RCC 7860 (cell line): ENCODE measurements at places on chromosomes 13 and 19.
A peak's percentile ranks its signal among the peaks of the same experiment; 100 is the strongest.

- DNase-seq, result no peak
These were observed 2.0 kb downstream of the FBL start for GRCh38 chr19:39843919-39844793.

DNA sequence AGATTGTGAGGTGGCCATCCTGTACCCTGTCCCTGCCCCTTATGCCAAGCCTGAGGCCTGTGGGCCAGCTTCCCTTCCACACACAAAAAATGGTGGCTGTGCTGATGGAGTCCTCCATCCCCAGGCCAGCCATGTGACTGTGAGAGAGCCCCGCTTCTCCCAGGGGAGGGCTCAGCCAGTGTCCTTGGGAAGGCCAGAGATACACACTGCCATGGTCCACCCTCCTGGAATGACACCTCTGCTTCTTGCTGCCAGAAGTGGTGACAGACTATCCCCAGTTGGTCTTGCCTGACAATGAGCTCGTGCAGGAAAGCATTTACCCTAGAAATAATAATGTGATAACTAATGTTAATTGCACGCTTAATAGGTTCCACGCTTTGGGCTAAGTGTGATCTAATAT is 38.0 kb downstream of the FAM124A start:
- no peak for DNase-seq

DNA sequence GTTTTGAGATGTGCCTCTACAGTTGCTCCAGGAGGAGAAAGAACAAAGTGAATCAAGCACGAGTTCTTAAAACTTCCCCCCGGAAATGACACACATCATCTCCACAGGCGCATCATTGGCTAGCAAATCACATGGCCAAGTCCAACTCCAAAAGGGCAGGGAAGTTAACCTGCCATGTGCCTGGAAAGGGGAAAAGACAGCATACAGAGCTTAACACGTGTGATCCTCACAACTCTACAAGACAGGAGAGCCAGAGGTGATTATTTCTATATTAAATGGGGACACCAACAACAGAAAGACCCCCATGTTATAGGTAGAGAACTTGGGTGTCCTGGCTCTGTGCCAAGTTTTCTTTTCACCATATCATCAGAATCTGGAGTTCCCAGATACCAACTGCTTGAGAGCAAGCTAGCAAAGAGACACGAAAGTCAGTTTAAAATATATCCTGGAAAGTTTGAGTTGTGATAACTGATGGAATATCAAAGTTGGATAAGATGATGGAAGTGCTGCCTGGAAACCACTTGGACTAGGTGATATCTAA is 871.1 kb downstream of the UQCRFS1 start:
- DNase-seq, result no peak

GRCh38 chr13:29943686-29944085 is 93.3 kb upstream of the UBL3 start:
- no peak for DNase-seq

DNA sequence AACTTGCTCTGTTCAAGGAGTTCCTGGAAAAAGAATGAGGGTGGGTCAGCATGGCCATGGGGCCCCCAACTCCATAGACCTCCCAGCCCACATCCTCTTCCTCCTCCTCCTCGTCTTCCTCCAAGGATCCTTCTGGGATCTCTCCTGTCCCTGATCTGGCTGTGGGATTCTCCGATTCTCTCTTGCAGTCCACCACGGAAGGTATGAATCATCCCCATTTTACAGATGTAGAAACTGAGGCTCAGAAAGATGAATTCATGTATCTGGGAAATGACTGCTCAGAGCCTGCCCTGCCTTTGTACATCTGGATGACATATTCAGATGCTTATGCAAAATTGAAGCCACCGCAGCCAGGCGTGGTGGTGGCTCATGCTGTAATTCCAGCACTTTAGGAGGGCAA is 2.2 kb upstream of the KANK2 start:
- no peak for DNase-seq

- DNase-seq, result no peak
These were observed 382.8 kb upstream of the ZNF507 start for GRCh38 chr19:31962561-31962996.

GRCh38 chr19:11797491-11797890 is 832 bp upstream of the ZNF491 start:
- DNase-seq, result peak; percentile 78

DNA sequence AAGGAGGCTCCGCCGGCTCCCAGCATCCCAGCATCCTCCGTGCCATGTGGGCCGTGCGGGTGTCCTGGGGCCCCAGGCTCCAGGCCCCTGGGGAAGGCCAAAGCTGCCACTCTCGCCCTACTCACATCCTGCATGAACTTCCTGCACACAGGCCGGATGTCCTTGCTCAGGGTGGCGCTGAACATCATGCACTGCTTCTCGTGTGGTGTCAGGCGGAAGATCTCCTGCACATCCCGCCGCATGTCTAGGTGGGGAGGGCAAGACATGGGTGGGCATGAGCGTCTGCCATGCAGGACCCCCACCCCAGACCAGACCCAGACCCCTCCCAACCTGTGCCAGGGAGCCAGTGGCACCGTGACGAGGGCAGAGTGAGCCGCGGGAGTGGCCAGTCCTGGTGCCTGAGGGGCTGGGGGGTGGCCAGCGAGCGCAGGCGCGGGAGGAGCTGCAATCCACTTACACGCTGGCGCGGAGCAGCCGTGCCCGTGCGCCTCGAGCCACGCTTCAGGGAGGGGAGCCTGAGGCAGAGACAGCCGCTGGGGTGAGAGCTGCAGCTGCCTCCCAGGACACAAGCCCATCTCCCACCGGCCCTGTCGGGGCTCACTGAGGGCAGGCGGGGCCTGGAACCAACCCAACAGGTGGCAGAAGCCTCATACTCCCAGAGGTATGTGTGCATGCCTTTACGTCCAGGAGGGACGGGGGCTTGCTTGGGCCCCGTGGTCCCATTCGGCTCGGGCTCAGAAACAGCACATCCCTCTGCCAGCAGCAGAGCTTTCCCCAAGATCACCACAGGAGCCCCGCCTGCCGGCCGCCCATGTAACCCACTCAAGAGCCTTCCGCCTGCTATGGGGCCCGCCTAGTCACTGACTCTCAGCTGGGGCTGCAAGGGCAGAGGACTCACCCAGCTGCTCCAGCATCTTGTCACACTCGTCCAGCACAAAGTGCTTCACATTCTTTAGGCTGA is 8.8 kb downstream of the DDX39A start:
- DNase-seq, result no peak

DNA sequence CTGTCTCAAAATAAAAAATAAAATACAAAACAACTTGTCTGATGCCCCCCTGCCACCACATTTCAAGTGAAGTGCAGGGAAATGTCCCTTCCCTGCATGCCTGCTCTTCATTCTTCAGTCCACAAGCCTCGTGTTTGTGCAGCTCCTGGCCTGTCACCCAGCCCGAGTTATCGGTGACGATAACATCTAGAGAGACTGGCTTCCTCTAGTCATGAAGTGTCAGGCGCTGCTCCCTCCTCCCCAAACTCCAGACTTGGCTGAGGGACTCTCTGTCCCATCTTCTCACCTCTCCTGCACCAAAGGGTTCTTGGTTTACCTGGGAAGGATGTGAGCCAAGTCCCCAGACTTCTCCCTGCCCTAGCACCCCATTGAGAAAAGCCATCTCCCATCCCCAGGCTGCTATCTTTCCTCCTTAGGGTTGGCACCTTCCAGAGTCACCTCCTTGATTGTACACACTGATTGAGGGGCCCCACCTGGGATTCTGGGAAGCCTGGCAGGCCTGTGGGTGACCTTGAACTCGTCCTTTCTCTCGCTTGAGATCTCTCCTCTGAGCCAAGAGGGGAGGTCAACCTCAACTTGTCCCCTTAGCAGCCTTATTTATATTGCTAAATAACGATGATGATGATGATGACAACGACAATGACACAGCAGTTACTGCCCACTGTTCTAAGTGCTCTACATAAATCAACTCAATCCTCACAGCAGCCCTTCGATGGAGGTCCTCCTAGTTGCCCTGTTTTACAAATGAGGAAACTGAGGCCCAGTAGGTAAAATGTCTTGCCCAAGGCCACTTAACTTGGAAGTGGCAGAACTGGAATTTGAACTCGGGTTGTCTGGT is 13.1 kb upstream of the PLAUR start:
- no peak for DNase-seq

DNA sequence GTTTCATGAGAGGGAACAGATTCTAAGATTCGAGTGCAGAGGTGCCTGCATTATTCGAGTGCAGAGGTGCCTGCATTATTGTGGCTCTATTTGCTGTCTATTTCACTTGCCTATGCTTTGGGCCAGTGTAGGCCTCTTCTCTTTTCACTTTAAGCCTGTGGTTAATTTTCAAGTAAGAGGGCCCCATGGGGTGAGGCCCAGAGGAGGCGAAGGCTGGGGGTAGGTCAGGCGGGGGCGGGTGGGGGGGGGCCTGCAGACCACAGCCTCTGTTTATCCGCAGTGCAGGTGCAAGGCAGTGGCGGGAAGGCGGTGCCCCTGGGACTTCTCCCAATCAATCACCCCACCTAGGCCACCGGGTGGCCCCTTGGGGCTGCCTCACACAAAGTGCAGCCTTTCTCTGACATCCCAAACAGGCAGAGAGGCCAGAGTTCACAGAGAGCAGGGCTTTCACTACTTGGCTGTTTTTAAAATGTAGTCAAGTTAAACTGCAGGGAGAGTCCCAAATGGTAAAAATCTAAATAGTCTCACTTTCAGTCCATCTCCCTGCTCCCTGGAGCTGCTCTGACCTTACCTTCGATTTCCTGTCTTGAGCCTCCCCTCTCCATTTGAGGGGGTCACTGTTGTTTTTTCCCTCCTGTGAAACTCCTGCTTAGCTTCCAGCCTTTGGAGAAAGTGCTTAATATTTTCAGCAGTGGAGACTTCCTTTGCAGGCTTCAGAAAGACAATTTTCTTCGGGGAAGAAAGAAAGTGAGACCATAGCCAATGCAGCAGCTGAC is 249.0 kb downstream of the DLEU7 start:
- DNase-seq, result no peak

DNA sequence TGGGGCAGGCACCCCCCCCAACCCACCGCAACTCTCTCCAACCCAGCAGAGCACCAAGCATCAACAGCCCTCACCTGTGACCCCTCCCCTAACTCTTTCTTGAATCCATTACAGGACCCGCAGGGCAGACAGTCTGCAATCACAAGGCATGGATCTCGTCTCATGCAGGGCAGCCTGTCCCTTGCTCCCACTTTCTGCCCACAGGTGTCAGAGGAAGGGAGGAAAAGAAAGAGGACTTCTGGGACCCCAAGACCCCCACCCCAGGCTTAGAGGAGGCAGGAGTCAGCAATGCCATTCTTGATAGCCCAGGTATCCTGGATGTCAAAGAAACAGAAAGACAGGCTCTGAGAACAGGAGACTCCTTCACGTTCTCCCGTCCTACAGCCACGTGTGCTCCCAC is 47.4 kb upstream of the TUBGCP3 start:
- DNase-seq, result no peak

DNA sequence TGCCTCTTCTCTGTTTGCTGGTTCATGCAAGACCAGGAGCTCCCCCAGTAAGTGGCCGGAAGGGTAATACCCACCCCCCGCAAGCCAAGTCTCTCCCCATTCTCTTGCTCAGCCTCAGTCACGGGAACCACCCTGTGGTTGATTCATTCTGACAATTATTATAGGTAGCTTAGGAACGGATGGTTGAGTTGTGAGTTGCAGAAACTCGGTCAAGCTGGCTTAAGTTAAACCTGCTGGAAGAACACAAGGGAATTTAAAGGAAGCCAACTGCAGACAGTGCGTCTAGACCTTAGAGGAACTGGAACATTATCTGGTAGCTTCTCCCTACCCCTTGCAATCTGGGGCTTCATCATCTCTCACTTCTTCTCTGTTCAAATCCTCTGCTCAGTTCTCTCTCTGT is 8.9 kb downstream of the FPR1 start:
- DNase-seq, result peak; percentile 98

GRCh38 chr19:54469496-54469934 is 3.6 kb downstream of the CDC42EP5 start:
- no peak for DNase-seq

GRCh38 chr13:103195762-103196161 is 129.5 kb upstream of the SLC10A2 start:
- no peak for DNase-seq
